AG09319 (cell line): ENCODE measurements at places on chromosomes 13 and 19.

DNA sequence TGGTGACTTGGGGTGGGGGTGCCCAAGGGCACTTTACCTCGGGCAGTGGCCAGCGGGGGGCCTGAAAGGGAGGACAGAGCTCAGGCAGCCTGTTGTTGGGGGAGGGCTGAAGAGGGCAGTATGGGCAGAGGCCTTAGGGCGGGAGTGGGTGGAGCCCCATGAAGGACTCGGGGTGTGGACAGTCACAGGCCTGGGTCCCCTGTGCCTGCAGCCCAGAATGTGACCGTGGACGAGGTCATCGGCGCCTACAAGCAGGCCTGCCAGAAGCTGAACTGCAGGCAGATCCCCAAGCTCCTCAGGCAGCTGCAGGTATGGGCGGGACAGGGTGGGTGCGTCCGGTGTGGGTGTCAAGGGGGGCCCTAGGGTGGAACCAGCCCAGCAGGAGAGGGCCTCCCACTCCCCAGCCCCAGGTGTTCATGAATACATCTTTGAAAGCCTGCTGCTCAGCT lies 22.5 kb downstream of the NKPD1 start:
- no peak for DNase-seq

GRCh38 chr13:89315287-89315686 lies 1644.1 kb downstream of the SLITRK5 start:
- no peak for DNase-seq

DNA sequence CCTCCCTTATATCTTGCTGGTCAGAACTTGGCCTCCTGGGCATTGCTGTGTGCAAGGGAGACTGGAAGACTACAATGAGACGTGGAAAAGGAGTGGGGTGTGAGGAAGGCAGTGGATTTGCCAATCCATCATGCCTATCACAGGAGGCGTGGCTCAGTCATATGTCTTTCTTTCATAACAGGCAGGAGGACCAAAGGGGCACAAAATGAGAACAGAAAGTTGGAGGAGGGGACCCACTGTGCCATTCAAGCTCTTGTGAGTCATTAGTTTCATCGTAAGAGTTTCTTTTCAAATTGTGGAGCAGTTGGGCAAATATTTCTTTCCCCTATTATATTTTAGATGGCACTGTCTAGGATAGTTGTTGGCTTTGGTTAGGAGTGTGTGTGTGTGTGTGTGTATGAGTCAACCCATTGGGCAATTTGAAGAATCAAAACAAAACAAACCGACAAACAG lies 471.5 kb downstream of the TSHZ3 start:
- DNase-seq = no peak

- DNase-seq = peak; percentile 64
Measured at GRCh38 chr13:21043898-21044297, 17.5 kb downstream of the LATS2 start.

DNA sequence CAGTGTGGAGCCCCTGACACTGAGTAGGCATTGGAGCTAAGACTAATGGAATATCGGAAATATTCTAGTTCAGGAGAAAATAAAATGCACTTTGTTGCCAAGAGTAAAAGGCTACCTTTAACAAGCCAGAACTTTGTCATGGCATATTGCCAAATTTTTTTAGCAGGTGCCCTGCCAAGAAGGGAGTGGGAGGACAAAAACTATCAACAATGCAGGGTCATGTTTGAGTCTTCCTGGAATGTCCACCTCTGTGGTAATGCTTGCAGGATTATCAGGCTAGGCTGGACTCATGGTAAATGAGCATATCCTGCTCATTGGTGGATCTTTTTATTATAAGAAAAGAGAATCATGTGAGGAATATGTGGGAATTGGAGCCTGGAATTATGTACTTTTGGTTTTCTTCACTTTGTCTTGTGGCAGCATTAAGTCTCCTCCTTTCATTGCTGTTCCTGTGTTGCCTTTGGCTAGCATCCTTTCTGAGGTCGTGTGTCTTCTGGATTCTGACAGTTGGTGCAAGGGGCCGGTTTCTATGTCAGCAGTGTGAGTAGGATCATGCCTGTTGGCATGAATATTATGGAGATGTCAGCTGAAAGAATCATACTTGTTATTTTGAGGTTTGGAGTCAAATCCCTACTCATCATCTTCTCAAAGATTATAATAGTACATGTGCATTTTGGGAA lies 122.9 kb upstream of the SPRY2 start:
- no peak for DNase-seq

DNA sequence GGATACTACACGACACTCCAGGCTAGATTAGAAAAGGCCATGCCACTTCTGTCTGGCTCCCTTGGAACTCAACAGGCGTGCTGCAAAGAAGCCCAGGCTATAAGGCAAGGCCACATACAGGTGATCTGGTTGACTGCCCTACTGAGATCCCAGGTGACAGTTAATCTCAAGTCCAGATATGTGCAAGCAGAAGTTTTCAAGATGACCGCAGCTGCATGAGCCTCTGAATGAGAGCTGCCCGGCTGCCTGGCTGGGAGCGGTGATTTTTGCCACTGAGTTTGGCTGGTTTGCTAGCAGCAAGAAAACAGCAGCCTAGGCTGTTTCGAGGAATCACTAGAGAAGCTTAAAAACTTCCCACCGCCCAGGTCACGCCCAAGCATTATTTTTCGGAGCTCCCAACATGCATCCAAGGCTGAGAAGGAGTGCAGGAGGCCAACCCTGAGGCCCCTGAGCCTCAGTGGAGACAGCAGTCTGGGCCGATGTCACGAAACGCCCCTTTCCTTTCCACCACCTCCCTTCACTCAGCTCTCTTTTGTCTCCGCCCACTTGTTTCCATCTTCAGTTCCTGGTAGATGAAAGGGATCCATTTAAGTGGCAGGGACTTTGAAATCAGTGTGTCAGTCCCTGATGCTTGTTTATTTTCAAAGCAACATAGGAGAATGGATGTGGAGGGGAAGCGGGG lies 14.0 kb upstream of the URI1 start:
- DNase-seq = no peak

DNA sequence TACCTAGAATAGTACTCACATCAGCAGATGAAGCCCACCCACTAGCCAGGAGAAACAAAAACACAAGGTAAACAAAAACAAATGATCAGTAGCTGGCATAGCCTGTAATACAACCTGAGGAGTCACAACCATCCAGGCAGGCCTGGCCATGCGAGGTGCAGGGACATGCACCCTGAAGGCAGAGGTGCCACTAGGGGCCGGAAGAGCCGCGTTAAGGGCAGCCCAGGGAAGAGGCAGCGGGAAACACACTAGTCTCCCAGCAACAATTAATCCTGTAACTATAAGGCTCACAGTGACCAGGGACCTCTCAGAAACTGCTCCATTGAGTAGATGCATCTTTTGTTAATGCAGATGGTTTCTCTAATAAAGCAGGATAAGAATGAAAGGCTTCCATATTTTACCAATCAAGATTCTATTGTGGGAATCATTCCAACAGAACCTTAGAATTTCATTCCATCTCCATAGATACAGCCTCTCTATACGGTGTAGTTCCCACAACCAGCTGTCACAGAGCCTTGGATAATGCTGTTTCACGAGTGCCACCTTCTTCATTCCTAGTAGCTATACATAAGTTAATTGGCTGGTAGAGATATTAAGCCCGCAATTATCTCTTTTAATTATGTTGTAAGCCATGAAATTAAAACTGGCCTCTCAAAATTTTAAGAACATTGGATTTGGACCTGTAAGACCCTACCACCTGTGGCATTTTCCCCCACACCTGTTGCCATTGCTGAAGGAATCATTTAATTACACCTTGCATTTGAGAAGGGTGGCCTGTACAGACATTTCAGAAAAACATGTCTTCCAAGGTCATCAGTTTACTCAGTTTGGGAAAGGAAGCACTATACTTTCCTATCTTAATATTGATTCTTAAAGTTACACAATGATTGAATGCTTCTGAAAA lies 28.7 kb downstream of the ANKRD10 start:
- no peak for DNase-seq

DNA sequence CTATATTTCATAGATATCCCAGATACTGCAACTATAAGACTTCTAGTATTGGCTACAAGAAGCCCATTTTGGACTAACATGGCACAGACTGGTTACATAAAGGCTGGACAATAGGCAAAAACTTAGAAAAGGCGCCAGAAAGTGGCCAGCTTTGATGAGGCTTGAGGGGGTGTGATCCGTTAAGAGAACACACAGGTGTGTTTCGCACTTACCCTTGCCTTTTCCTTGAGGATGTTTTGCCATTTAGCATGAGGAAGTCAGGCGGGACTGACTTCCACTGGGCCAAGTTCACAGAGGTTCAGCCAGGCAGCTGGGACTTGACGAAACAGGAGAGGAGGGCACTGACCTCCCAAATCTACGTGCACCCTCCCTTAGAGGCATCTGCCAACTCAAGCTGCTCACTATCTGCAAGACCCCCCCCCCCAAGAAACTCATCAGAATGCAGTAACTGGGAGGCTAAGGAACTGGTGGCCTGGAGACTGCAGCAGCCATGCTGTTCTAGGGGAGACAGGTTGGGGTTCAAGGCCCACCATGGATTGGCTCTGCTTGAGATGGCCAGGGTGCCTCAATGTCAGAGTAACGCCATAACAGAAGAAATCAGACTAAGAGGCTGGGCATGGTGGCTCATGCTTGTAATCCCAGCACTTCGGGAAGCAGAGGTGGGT lies 4.5 kb upstream of the LIN7B start:
- no peak for DNase-seq

DNA sequence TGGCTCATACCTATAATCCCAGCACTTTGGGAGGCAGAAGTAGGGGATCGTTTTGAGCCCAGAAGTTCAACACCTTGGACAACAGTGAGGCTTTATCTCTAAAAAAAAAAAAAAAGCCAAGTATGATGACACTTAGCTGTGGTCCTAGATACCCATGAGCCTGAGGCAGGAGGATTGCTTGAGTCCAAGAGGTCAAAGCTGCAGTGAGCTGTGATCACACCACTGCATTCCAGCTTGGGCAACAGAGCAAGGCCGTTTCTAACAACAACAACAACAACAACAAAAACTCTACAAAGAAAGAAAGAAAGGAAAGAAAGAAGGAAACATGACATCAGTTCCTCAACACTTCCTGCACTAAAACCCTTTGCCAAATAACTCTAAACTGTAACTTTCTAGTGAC lies 265.1 kb upstream of the DACH1 start:
- DNase-seq = no peak

DNA sequence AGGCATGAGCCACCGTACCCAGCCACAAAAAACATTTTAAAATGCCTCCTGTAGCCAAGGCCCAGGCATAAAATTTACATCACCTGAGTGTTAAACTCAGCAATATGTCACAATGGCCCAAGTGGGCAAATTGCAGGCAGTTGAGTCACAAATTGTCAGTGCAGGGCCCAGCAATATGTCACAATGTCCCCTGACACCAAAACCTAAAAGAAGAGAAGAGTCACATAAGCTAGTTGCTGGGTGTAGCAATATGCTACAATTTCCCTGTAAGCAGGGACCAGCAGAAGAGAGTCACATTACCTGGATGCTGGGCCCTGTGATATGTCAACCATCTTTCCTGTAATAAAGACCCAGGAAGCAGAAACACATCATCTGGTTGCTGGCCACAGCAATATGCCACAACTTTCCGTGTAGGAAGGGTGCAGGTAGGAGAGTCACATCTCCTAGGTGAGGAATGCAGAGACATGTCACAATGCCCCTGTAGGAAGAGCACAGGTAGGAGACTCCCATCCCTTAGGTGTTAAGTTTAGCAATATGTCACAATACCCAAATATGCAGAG lies 136.0 kb upstream of the ZNF91 start:
- DNase-seq = no peak

- no peak for DNase-seq
Measured at GRCh38 chr19:32822916-32823746, 46.4 kb downstream of the SLC7A9 start.
